ENCODE measurements at places on chromosomes 2 and 18.

- DNase-seq = no peak
These were observed 43.0 kb upstream of the ITSN2 start for GRCh38 chr2:24403168-24403831.

DNA sequence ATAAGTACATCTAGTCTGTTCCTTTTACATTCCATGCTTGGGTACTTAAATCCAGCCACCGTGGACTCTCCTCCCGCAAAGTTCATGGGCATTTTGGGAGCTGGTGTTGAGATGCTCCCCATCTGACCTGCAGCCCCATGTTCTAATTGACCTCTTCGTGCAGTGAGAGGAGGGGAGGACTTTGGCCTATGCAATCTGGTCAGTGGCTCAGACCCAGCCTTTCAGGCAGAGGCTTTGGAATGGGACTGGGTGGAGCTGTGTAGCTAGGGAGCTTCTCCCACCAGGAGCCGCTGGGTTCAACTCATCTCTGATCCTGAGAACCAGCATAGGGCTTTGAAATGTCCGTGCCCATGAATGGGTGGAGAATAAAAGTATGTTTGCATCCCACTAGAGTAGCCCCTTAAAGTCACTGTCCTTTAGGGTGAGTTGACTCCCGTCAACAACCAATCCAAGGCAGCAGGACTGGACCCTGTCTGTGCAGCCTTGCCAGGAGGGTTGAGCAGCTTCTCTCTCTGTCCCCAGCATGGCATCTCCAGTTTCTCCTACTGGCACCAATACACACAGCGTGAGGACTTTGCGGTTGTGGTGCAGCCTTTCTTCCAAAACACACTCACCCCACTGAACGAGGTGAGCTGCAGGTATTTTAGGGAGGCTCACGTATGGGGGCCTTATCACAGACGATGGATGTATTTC lies 120.0 kb upstream of the PPP1CB start:
- DNase-seq = no peak

DNA sequence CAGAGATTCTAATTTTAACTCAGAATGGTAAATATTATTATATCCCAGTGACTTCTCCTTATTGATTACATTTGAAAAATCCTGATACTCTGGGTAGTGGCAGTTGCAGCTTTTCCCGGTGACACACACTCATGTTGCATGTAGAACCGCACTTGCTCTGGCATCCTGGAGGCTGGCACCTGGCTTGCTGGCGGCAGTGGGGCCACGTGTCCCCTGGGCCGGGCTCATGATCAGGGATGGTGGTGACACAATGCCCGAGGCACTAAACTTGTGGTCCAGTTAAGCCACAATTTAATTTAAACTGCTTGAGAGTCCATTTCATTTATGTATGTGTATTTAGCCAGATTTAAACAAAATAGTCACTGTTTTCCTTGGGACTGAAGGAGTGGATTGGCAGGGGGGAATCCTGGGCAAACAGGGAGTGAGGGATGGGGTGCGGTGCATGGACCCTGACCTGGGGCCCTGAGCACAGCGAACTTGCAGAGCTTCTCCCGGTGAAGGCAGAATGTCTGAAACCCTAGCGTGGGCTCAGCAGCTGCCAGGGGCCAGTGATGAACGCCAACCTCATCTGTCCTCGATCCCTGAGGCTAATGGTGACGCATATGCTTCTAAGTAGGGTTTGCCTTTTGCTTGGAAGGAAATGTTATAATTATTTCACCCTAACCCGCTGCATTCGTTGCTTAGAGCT lies 50.0 kb downstream of the KCNG2 start:
- no peak for DNase-seq

DNA sequence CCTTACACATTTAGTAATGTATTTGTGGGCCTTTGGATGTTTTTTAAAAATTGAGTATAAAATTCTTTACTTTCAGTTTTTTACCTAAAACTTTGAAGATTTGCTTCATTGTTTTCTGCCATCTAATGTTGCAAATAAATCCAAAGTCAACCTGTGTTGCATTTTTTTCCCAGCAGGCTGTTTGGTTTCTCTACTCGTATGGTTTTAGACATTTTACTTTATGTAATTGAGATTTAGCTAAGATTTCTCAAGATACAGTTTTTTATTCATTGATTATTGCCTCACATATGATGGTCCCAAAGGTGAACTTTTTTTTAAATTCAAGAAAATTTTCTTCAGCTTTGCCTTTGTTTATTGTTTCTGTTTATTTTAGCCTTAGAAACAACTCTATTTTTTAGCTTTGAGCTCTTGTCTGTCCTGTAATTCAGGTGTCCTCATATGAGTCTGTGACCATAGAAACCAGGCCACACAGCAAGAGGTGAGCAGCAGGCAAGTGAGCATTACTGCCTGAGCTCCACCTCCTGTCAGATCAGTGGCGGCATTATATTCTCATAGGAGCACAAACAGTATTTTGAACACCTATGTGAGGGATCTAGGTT lies 53.4 kb upstream of the TBR1 start:
- no peak for DNase-seq

GRCh38 chr2:152462120-152462519 lies 127.1 kb downstream of the FMNL2 start:
- DNase-seq = no peak

- no peak for DNase-seq
These were observed 13.0 kb upstream of the KLF11 start for GRCh38 chr2:10030311-10030736.

- DNase-seq = no peak
These were observed 61.1 kb downstream of the CABLES1 start for GRCh38 chr18:23196119-23197007.

GRCh38 chr2:101123795-101124471 lies 27.2 kb downstream of the TBC1D8 start:
- no peak for DNase-seq

DNA sequence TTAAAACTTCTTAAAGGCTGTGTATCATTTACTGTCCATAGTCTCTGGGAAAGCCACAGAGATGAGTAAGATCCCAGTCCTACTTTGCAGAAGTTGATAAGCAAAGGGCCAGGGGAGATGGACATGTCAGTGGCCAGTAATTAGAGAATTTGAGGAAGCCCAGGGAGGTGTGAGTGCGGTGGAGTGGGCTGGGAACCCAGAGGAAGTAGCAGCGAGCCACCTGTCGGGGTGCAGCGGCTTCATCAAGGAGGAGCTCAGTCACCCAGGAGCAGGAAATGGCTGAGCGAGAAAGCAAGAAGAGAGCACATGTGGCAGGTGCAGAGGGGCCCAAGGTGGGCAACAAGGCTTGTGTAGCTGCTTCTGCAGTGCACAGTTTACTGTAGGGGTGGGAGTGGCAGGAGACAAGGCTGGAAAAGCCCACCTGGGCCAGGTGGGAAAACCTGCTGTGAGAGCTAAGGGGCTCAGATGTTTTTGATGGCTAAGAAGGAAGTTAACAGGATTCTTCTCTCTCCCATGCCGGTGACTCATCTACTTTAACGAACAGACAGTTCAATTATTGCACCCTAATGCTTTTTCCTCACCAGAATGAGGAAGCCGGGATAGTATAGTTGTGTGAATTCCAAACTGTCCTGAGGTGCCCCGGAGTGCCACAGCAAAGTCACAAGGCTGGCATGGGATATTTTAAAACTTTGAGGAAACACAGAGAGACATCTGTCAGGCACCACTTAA lies 34.8 kb upstream of the MGAT5 start:
- DNase-seq = no peak

GRCh38 chr2:70009762-70010575 lies 48.5 kb upstream of the ASPRV1 start:
- no peak for DNase-seq

GRCh38 chr2:237869343-237870102 lies 10.1 kb downstream of the RAMP1 start:
- DNase-seq = no peak

GRCh38 chr18:58819051-58819450 lies 45.6 kb upstream of the ZNF532 start:
- no peak for DNase-seq

GRCh38 chr2:57434441-57434840 lies 612.2 kb upstream of the VRK2 start:
- no peak for DNase-seq

DNA sequence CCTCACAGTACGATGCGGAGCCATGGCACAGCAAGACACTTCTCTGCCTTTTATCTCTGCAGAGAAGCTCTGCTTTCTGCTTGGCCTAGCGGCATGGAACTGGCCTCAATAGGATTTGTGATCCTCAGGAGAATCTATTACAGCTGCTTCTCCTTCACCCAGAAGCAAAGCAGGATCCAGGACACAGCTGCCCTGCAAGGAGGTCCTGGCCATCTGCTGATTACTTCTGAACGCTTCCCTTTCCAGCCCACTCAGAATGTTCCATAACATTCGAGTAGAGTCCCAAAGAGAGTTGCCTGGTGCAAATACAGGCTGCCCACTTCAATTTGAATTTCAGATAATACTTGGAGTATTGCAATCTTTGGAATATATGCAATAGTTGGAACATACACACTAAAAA lies 29.2 kb upstream of the KCNS3 start:
- DNase-seq = no peak

DNA sequence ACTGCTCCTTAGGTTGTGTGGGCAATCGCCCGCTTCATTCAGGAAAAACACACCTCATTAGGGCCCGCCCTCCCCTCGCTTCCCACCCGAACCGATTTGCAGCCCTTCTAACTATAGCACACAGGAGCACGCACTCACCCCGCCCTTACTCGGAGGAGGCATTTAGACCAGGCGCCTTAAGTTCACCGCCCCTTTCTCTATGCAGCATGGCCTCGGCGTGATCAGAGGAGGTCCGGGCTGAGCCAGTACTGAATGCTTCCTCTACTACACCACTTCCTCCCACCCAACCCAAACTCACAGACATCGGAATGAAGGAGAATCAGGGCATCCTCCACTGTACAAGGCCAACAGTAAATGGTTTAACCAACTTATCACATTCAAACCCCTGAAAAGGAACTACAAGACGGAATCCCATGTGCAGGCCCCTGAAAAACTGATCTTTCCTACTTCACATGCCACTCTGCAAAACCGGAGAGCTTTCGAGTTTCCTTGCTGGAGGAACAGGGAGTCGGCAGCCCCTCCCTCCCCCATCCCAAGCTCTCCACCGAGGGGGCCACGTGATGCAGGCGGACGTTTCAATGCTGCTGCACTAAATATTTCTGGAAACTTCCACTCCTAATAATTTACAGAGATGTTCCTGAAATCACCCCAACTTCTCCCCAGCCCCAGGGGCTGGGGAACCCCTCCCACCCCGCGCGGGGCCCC lies 1.4 kb downstream of the XPO1 start:
- DNase-seq = peak; percentile 78

- no peak for DNase-seq
These were observed 232.9 kb downstream of the LNPK start for GRCh38 chr2:175769200-175769599.

DNA sequence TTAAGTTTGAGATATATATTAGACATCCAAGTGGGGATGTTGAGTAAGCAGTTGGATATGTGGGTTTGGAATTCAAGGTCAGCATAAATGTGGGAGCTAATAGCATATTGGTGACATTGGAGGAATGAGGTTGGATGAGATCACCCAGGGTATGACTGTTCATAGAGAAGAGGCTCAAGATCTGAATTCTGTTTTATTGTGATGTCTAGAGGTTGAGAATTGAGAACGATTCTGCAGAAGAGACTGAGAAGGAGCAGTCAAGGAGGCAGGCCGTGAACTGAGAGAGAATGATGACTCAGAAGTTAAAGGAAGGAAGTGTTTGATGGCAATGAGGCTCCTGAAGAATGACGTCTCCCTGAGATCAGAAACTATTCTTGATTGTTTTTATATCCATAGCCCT lies 5.9 kb downstream of the SERPINB11 start:
- DNase-seq = no peak

DNA sequence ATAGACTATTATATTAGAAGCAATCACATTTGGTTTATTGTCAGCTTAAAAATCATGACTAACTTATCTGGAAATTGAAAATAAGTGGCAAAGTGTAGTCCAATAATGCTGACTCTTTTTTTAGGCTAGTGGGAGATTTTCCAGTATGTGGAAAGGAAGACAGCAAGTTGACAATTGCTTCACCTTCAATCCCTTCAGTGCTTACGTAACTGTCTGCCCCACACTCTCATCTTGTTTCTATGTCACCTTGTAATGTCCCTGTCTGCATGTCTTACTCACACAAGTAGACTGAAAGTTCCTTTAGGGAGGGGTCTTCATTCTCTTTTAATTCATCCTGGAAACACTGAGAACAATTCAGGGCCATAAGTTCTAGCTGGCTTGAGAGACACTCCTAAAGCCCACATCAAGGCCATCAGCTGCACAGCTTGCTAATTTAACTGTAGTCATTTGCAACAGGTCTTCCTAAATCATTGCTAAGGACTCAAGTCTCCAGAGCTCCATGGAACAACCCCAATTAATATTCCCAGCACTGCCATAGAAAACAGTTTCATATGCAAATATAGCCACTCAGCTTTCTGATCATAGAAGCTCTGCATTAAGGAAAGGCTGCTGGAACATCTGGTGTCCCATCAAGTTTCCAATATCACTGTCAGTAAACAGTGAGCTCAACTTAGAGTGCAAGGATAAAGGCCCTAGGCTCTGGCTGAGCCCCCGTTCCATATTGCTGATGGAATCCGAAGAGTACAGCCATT lies 230.5 kb downstream of the ETAA1 start:
- DNase-seq = no peak

GRCh38 chr2:38619458-38620164 lies 16.9 kb upstream of the HNRNPLL start:
- no peak for DNase-seq

DNA sequence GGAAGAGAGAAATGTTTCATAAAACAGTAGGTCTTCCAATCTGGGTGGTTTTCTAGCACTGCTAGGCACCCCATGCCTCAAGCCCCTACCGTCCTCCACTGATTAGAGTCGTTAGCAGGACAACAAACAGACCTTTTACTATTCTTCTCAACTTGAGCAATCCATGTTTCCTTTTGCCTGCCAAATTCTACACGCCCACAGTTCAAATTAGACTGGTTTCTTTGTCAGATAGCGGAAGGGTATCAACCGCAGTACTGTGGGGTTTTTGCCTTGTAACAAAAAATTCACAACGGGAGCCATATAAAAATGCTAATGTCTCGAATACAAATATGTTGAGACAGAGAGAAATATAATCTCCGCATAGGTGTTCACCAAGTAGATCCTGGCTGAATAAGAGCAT lies 59.9 kb downstream of the VIT start:
- DNase-seq = no peak

DNA sequence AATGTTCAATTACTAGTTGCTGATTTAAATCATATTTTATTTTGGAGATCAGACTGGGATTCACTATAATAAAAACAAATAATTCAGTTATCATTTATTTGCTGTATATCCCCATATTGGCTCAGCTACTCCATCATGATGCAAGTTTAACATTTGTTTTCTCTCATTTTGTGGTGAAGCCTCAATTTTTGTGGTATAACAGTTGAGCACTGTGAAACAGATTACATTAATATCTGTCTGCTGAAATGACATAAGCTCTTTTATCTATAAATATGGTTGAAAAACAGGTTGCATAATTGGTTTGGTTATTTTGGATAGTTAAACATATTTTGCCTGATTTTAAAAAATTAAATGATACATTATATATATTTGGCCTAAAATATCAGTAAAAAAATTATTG lies 67.7 kb downstream of the DPP4 start:
- DNase-seq = no peak

DNA sequence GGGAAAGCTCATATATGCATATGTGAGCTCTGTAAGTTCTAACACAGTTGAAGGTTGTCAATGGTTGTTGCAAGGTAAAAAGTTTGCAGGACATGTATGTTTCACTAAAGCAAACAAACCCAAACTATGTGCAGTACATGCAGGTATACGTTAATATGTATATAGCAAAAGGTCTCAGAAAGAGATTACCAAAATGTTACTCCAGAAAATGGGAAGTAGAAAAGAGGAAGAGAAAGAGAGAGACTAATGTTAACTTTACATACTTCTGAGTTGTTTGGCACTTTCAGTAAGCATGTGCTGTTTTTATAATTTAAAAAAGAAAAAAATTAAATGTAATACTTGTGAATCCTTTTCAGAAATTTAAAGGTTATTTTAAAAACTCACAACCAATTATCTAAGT lies 32.8 kb upstream of the PEX13 start:
- DNase-seq = no peak
